ENCODE measurements at places on chromosomes 7 and 10.

DNA sequence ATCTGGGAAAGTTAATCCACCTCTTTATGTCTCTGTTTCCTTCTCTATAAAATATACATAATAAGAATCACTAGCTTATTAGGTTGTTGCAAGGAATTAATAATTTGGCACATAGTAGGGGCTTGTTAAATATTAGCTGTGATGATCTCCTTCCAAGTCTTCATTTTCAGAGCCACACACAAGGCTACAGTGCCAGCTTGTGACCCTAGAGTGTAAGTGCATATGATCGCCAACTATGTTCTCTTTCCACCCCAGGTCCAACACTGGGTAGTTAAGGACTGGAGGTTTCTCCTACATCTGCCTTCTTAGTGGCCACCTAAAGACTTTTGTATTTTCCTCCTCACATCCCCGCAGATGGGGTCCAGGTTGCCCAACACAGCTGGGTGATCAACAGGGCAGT is 17.9 kb upstream of the ACSM6 start:
- DNase-seq = no peak

DNA sequence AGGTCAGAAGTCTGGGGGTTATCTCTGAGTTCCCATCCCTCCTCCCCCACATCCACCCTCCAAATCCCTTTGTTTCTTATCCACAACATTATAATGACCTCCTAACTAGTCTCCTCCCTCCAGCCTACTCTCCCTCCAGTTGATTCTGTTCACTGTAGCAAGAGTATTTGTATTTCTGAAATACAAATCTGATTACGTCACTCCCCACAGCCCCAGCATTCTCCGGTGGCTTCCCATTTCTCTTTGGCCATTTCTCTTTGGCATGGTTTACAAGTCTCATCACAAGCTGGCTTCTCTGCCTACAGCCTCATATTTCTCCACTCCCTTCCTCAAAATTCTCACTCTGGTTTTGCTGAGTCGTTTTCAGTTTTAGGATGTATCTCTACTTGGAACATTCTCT is 24.6 kb upstream of the MRPS33 start:
- peak; percentile 28 for DNase-seq

GRCh38 chr10:34530778-34531177 is 284.3 kb downstream of the PARD3 start:
- DNase-seq = no peak

- DNase-seq = no peak
These were observed 118.5 kb downstream of the ITGB8 start for GRCh38 chr7:20449176-20449575.

- no peak for DNase-seq
These were observed 34.0 kb downstream of the LEP start for GRCh38 chr7:128274884-128275603.

All from AG20443 (cell line).